MV-4-11 (cell line): ENCODE measurements at places on chromosomes 6 and 20.

- DNase-seq: no peak
Observed at GRCh38 chr6:164929408-164929977, 379.9 kb downstream of the C6orf118 start.

GRCh38 chr20:34365765-34366213 lies 2.7 kb downstream of the ITCH start:
- peak; percentile 99 for DNase-seq

GRCh38 chr20:5592823-5593739 lies 157.1 kb upstream of the SHLD1 start:
- DNase-seq: no peak

- DNase-seq: no peak
Observed at GRCh38 chr20:62254021-62254724, 15.9 kb downstream of the OSBPL2 start.

GRCh38 chr6:151279891-151280290 lies 40.1 kb downstream of the AKAP12 start:
- no peak for DNase-seq
